ENCODE measurements at places on chromosomes 11 and 22. TPM values are rescaled to one million over a fixed set of nuclear protein-coding genes. Genes with fewer than 3 reads are reported as not detected.

DNA sequence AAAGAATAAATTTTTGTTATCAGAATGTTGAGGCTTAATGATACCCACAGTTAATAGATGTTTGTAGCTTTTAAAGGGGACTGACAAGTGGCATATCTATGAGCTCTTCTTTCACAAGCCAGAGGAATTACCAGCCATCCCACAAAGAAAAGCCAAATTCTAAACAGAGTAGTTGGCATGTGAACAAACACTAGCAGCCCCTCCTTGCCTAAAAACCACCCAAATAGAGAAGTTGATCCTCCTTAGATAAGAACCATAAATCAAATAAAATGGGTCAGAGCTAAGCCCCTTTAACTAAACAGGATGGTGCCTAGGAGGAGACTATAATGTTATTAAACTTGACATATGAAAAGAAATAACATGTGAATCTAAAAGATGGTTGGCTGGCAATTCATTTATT is 11.4 kb downstream of the LPXN start:
- no peak for DNase-seq

DNA sequence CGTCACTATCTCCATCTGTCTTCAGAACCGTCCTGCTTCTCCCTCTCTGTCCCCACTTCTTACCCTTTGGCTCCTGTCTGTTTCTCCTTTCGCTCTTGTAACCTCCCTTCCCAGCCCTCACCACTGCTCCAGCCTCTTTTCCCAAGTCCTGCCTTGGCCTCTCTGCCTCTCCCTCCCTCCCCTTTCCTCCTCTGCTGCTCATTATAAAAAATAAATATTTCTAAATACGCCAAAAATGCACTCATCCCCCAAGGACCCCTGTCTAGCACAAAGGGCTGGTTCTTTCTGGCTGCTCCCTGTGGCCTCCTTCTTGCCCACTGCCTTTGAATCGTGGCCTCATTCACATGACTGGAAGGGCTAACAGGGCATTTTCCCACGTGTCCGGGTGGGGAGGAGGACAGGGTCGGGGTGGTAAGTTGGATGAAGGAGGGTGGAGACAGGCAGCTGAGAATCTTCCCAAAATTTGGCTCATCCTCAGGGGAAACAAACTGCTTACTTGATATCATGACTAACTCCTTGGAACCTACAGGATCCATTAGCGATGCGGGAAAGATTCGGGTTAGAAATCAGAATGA is 26.4 kb upstream of the OAF start:
- no peak for DNase-seq

DNA sequence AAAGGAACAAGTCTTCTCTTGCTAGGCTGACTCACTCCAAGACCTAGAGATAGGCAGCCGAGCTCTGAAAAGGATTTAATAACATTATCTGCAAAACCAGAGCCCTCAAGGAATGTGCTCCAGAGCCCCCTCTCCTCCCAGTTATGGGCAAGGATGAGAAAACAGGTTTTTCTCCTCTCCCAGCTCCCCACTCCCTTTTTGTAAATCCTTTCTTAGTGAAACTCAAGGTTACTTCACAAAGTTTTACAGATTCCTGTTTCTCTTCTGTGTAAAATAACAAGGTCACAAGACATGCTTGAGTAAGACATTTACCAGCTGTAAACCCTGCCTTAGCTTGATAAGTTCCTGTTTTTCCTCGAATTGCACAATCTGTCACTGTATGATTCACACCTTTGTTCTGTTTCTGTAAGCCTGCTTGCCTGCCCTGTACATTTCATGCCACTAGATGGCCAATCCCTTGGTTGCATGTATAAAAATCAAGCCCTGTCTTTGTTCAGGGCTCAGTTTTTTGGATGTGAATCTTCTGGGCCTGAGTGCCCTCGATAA is 489.4 kb downstream of the KCNA4 start:
- no peak for DNase-seq

DNA sequence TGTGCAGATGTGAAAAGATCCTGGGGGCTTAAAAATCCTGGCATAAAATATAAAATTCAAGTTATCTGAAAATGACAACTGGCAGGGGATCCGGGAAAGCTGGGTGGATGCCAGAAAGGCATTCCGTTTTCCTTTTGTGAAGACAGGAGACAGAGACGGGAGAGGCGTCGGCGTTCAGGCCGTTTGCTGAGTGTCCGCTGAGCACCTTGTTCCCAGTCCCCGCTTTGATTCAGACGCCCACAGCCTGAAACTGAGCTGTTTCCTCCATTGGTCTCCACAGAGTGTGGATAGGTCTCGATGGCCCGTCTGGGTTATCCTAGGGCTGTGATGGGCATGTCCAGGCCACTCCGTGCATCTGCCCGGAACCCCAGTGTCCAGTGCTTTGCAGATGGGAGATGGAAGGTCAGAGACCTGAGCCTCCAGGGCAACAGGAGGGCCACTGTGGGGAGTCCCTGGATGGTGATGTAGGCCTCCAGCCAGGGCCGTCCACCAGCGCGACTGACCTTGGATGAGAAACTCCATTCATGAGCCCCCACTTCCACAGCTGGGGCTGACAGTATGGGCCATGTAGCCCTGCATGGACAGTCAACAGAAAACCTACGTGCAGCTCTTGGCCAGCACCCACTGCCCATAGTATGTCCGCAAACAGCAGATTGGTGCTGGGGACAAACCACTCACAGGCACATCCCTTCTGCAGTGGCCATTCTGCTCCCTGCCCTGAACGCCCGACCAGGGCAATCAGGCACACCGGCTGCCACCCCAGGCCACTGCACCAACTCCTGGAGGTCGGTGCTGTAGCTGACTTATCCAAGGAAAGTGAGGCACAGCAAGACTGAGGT is 11.6 kb downstream of the MRGPRF start:
- no peak for DNase-seq

Gene SPON1
- 84.4 TPM for total RNA-seq

- DNase-seq = no peak
These were observed 73.5 kb upstream of the PPARA start for GRCh38 chr22:46076651-46077339.

DNA sequence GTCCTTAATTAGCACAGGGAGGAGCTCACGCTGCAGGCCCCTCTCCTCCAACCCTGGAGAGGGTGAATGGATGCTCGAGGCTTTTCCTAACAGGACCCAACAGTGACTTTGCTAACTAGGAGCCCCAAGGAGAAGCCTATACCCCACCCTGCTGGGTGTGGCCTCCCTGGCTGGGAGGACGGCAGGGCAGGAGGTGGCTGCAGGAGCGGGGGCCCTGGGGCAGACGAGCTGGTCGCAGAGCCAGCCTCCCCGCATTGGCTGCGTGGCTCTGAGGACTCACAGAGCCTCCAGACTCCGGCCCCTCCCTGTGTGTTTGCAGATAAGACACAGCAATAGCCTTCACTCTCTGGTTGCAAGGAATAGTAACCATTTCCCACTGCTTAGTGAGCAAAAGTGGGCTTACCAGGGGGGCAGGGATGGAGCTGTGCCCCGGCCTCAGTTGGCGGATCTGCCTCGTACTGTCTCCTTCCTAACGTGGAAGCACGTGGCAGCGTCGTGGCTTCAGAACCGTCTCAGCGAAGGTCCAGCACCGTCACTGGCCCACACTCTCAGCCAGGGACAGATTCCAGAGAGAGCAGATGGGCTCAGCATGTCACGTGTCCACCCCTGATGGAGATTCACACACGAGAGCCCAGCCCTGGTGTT is 1087.5 kb downstream of the BRD1 start:
- DNase-seq = no peak

- DNase-seq = no peak
These were observed 491.9 kb downstream of the OPCML start for GRCh38 chr11:133040289-133040900.

Gene SERPING1
- total RNA-seq = 131 TPM

DNA sequence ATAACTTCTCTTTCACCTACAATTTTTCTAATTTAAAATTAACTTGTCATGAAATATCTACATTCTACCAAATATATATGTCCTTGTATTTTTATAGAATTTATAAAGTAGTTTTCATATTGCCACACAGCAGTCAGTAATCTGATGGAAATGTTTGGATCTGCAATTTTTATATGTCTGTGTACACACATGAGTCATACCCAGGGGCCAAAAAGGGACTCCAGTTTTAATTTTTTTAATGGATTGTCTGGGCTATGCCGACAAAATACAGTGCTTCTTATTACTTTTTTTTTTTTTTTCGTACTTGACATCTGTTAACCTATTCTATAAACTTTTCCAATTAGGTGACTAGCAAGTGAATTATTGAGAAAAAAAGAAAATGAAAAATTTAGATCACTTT is 6.3 kb downstream of the GUCY1A2 start:
- no peak for DNase-seq

DNA sequence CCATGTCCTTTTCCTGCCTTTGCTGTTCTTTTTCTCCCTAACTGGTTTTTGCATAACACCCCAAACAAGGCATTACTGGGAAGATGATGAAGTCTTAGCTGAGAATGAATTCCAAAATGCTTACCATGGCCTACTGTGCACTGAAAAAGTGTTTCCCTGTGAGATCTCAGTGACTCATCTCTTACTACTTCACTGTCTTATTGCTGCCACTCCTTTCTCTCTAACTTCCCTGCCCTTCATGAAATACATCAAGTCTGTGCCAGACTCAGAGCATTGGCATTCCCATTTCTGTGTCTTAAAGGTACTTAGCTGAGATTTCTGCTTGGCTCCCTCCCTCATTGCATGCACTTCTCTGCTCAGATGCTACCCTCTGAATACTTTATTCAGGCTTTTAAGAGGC is 49.1 kb upstream of the MUC15 start:
- no peak for DNase-seq

Gene PATE2
- 1.5 TPM for total RNA-seq

Gene FREY1
- 0.59 TPM for total RNA-seq

DNA sequence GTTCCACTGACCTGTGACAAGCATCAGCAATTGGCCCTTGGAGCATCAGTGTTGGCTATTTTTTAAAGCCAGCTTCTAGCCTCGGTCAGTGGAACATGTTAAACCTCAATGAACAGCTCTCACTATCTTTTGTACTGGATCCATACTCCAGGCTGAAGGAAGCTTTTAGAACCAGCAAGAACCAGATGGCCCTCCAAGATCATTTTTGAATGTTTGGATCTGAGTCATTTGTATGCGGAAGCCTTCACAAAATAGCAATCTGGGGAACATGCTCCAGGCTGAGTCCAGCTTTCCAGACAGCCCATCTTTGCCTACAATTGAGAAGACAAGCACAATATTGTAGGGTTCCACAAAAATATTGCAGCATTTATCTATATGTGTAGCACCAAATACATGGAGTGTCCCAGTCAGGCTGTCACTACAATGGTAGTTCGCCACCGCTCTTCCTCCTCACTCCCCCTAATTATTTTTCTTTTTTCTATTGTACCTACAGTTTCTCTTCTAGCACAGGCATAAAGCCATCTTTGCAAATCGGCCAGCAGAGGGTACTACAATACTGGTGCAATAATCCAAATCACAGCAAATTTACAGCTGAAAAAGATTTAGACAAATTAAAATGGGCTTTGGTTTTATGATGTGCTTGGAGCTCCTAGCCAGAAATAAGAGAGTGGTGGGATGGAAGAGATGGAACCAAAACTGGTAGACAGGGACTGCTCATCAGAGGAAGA is 177.4 kb upstream of the BLID start:
- no peak for DNase-seq

GRCh38 chr11:64790205-64791095 is 12.1 kb upstream of the SF1 start:
- no peak for DNase-seq

- DNase-seq = no peak
These were observed 21.1 kb downstream of the PRR14L start for GRCh38 chr22:31728857-31729256.

Gene TRPC6
- 6.1 TPM for total RNA-seq

Gene GVQW3
- 17.0 TPM for total RNA-seq

DNA sequence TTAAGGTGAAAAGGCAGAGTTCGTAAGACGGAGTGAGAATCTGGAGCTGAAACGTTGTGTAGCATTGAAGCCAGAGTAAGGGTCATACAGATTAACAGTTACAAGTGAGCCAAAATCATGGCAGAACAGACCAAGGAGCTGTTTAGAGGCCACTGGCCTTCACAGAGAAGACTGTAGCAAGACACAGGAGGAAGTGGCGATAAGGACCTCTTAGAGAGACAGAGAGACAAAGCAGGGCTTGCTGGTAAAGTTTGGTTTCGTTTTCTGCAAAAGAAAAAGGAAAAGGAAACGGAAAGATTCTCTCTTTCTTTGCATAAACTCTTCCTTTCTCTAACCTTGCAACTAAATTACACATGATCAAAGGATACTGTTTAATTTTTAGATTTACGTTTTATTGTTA is 83.0 kb downstream of the AASDHPPT start:
- no peak for DNase-seq

Gene APOBEC3C
- 3.5 TPM for total RNA-seq

- DNase-seq = no peak
These were observed 441.2 kb upstream of the ANO3 start for GRCh38 chr11:25890626-25891260.

DNA sequence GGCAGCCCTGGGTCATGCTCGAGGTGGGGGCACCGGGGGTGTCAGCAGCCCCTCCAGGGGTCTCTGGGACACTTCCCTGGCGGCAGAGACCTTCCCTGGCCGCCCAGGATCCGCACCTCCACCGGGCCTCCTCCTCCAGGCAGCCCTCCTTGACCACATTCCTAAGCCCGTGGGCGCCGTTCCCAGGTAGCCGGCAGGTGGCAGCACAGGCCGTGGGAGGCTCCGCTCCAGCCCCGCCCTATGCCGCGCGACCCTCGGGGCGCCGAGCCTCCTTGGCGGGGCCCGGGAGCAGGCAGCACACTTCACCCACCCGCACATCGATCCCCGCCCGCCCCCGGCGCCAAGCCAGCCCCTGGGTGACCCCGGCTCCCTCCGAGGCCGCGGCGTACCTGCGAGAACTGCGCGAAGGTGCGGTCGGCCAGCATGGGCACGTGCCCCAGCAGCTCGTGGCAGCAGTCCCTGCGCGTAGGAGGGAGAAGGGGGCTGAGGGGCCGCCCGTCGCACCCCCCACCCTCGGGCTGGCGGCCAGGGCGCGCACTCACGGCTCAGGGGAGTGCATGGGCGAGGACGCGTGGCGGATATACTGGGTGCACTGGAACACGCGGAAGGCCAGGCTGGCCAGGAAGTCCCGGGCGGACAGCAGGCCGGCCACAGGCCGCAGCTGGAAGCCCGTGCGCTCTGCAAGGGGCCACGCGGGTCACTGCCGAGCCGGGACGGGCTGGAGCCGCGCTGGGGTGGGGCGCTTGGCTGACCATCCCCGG is 5.3 kb upstream of the INS start:
- DNase-seq = no peak

Gene PANX3
- total RNA-seq = not detected

DNA sequence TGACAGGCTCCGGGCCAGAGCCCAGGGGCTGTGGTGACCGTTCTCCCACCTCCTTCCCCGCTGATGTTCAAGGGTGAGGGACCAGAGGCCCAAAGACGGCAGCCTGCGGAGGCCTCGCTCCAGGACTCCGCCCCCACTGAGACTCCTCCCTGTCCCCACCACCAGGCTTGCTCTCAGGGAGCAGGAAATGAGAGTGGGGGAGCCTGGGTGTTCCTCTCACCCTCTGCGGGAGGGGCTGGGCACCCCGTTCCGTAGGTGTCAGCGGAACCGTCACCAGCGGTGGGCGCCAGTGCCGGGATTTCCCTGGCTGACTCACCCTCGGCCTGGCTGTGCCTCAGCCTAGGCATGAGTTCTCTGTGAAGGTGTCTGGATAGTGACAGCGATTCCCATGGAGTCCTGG is 15.7 kb downstream of the DAGLA start:
- DNase-seq = no peak
